MV-4-11 (cell line): ENCODE measurements at places on chromosomes 1 and 21.

DNA sequence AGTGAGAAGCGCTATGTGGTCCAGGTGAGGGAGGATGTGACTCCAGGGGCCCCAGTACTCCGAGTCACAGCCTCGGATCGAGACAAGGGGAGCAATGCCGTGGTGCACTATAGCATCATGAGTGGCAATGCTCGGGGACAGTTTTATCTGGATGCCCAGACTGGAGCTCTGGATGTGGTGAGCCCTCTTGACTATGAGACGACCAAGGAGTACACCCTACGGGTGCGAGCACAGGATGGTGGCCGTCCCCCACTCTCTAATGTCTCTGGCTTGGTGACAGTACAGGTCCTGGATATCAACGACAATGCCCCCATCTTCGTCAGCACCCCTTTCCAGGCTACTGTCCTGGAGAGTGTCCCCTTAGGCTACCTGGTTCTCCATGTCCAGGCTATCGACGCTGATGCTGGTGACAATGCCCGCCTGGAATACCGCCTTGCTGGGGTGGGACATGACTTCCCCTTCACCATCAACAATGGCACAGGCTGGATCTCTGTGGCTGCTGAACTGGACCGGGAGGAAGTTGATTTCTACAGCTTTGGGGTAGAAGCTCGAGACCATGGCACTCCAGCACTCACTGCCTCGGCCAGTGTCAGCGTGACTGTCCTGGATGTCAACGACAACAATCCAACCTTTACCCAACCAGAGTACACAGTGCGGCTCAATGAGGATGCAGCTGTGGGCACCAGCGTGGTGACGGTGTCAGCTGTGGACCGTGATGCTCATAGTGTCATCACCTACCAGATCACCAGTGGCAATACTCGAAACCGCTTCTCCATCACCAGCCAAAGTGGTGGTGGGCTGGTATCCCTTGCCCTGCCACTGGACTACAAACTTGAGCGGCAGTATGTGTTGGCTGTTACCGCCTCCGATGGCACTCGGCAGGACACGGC lies 2.2 kb downstream of the CELSR2 start:
- no peak for DNase-seq

DNA sequence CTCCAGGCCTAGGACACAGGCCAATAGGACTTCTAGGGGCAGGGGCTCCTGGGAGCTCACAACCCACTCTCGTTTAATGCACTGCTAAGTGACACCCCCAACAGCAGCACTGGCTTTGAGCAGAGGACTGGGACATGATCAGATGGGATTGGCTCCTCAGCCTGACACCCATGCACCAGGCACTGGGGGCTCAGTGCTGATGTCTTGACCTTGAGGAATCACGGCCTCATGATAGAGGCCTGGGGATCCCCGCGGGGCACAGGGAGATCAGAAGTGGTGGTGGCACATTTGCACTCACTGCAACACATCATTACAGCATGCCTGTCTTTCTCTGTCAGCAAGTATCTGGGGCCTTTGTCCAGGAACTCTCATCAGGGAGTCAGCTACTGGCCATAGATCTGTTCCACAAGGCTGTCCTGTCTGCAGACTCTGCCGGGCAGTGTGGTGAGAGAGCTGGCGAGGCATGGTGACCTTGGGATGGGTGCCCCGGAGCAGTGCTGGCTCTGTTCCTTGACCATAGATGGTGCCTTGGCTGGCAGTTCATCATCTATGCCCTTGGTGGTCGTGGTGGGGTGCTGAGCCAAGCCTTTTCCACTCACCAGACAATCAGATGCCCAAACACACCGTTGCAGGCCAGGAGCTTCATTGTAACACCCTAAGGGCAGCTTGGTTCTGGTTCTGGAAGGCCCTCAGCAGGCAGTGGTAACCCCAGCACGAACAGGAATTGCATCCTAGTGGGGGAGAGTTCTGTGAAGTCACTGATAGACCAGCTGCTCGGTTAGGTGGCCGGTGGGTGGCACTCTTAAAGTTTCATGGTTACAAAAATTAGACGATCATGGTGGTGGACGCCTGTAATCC lies 22.2 kb upstream of the PARP1 start:
- no peak for DNase-seq

- peak; percentile 55 for DNase-seq
Measured at GRCh38 chr1:83641206-83641658, 357.7 kb downstream of the TTLL7 start.

- DNase-seq, result no peak
Measured at GRCh38 chr1:153396461-153396860, 5.6 kb upstream of the S100A8 start.

DNA sequence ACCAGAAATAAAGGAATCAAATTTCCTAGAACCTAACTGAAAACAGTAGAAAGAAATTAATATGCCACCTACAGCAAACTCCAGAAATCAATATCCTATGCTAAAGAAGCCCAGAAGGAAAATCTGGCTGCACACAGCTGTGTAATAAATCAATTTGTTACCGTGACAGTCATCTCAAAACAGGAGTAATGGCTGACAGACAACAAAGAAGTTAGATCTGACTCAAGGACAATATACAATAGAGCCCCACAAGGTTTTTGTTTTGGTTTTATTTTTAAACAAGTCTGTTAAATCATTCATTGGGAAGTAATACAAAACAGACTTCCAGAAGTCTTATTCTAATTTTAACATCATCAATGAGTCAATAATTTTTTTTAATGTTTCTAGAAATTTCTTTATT lies 168.4 kb downstream of the RERE start:
- DNase-seq, result no peak

DNA sequence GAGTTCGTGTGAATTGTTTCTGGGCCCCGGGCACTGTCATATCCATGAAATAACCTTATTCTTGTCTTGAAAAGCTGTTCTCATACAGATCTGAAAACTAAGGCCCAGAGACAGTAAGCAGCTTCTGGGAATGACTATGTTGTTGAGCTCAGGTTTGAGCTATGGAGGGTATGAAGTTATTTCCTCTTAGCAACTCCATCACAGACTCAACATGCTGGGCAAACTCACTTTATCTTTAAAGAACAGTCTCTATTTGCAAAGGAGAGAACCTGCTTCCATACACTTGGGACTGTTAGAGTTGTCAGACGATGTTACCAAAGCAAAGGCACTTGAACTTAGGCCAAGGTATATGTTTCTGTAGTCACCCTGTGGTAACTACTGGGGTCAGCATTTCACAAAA lies 90.0 kb downstream of the GPR88 start:
- DNase-seq, result no peak

GRCh38 chr1:38312753-38313152 lies 266.2 kb upstream of the POU3F1 start:
- no peak for DNase-seq

- DNase-seq, result no peak
Measured at GRCh38 chr1:84743896-84744295, 53.6 kb upstream of the SSX2IP start.

- peak; percentile 40 for DNase-seq
Measured at GRCh38 chr1:107430540-107431228, 289.8 kb downstream of the NTNG1 start.

DNA sequence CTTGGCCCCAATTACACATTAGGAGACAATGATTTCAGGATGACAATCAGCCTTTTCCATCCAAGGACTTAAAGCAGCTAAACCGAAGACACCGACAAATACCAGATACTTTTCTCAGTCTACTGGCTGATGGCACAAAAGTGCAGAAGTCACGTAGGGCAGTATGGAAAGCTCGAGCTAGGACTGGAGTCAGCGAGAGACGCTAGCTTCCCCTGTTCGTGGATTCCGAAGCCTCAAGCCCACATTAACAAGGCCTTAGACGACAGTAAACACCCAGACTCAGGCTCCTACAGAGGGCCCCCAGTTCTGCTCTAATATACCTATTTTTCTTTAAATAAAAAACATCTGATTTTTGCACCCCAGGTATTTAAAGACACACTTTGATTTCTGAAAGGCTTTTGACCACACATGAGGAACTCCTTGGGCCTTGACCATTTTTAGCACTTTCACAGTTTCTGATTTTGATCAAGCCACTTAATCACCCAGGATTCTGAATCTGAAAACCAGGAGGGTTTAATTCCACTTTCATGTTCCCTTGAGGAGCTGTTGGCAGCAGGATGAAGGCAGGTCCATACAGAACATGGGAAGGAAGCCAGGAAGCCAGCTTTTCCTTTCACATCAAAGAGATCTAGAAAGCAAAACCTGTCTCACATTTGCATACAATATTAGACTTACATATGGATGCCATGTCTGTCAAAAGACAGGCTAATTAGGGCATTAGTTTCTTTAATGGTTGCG lies 204.1 kb downstream of the GABPA start:
- DNase-seq, result no peak

DNA sequence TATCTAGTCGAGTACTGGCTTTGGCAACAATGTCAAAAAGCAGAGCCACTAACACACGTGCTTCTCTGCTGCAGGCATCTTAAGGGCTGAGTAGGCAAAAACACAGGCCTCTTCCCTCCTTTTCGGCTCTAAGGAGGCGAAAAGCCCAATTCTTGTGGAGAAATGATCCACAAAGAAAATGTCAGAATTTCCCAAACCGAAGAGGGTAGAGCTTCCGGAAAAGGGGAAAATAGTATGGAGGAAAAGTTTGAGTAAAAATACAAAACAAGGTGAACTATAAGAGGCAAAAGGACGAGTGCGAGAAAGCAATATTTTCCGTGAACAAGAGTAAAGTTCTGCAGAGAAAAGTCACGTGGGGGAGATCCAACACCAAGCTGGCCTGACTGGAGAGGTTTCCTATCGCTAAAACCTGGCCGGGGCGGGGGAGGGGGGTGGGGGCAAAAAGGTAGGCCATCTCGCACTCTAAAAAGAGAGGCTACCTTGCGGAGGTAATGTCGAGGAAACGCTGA lies 551 bp downstream of the ZRANB2 start:
- DNase-seq, result peak; percentile 11

GRCh38 chr1:62230718-62231117 lies 36.1 kb downstream of the L1TD1 start:
- no peak for DNase-seq

DNA sequence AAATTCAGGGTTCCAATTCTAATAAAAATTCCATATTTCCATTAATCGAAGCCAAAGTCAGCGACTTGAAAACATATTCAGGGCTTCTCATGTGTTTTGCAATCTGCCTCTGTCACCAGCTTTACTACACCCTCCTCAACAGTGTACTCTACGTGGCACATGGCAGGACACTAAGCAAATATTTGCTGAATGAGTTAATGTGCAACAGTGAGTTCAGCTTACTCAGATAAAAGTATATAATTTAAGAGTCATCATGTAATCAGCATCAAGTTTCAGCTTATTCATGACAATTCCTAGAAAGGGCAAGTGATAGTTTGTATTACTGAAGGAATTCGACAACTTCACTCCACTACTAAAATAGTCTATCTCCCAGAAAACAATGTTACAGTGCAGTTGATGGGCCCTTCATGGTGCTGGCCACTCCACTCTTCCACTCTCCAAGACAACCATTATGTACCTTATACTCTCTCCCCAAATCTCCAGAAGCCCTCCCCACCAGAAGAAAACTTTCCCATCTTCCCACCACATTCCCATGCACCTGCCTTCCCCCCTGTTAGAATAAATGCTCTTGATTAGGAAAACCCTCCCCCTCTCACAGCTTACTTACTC lies 97.3 kb downstream of the TTLL7 start:
- no peak for DNase-seq

GRCh38 chr1:166307261-166308188 lies 140.7 kb upstream of the FAM78B start:
- no peak for DNase-seq

DNA sequence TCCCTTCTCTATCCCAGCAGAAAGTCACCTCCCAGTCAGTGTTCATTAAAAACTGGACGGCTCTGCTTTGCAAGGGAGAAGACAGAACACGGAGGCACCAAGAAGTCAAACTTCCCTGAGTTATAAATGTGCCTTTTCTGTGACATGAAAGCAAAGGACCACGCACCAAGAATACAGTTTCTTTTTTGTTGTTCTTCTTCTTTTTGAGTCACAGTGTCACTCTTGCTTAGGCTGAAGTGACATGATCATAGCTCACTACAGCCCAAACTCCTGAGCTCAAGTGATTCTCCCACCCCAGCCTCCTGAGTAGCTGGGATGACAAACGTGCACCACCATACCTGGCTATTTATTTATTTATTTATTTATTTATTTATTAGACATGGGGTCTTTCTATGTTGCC lies 22.7 kb downstream of the GLUL start:
- peak; percentile 28 for DNase-seq

- no peak for DNase-seq
Measured at GRCh38 chr1:17791055-17791390, 35.9 kb downstream of the ACTL8 start.

DNA sequence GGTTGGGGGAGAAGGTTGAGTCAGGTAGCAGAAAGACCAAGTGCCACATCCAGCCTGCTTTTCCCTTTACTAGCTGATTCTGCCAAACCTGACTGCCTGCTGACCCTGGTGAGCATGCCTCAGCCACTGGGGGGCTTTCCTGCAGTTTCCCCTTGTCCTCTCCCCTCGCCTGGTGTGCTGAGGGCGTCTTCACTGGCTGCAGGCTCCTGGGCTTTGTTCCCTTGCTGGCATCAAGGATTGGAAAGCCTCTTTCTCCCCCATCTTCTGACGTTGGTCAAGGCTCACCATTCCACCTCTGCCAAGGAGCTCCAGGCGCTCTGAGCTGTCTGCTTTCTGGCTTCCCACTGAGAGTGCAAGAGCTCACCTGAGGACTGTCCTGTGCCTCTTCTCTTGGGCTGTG lies 28.4 kb downstream of the MAN1C1 start:
- DNase-seq, result no peak

GRCh38 chr1:168706391-168706992 lies 22.5 kb downstream of the DPT start:
- no peak for DNase-seq

- DNase-seq, result no peak
Measured at GRCh38 chr1:158458263-158458662, 3.4 kb upstream of the OR10K1 start.

DNA sequence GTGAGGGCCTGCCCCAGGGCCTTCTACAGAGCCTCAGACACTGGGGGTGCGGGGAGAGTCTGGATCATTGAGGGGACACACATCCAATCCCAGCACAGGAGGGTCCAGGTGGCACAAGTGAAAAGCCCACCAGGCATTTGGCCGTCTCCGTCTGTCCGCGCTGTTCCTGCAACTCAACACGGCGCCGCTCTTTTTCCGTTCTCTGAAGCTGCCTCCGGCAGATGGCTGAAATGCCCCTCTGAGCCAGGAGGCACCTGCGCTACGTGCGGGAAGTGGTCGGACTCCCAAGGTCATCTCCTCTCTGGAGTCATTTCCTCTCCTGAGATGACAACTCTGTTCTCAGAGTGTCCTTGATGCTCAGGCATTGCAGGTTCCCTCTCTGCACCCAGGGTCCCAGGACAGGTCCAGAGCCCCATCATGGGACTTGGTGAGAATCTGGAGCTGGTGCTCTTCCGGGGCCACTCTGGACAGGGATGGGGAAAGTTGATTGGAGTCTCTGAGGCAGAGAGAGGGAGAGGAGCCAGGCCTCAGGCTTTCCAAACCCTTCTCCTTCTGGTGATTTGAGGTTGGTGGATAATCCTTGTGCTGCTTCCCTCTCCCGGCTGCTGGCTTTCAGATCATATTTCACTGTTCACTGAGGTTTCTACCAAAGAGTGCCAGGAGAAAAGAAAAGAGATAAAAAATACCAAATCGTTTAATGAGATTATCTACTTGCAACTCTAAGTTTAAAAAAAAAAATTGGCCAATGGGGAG lies 14.0 kb upstream of the MIXL1 start:
- DNase-seq, result no peak
